ENCODE measurements at places on chromosomes 7 and 10. TPM values are rescaled to one million over a fixed set of nuclear protein-coding genes. Genes with fewer than 3 reads are reported as not detected.

TMEM26 gene
- total RNA-seq = 2.8 TPM

HHEX gene
- 8.7 TPM for total RNA-seq

ZNF37A gene
- 15.5 TPM for total RNA-seq

TMEM106B gene
- total RNA-seq = 61.8 TPM

CACNB2 gene
- 1.2 TPM for total RNA-seq

FANK1 gene
- 1.3 TPM for total RNA-seq

MIOS gene
- total RNA-seq = 37.2 TPM

WNT8B gene
- total RNA-seq = not detected

CNPY1 gene
- not detected for total RNA-seq

KCNH2 gene
- total RNA-seq = 0.33 TPM

ADRB1 gene
- total RNA-seq = under 0.01 TPM

DTX2 gene
- 7.1 TPM for total RNA-seq

RNF32 gene
- 7.7 TPM for total RNA-seq

CSGALNACT2 gene
- total RNA-seq = 25.0 TPM

CCDC172 gene
- not detected for total RNA-seq

CD36 gene
- total RNA-seq = 2.5 TPM

CRHR2 gene
- not detected for total RNA-seq

TDRD1 gene
- total RNA-seq = 0.50 TPM

ADAM8 gene
- 1.2 TPM for total RNA-seq

PIP gene
- not detected for total RNA-seq

ANKRD2 gene
- 0.50 TPM for total RNA-seq

SLC37A3 gene
- 58.4 TPM for total RNA-seq

ARHGAP22 gene
- 70.8 TPM for total RNA-seq

SPOCK2 gene
- 0.83 TPM for total RNA-seq

NKX2-3 gene
- total RNA-seq = not detected

FAM185A gene
- total RNA-seq = 10.9 TPM

CBX3 gene
- 156 TPM for total RNA-seq

KCNIP2 gene
- total RNA-seq = 0.66 TPM

ZP3 gene
- 0.87 TPM for total RNA-seq

FAM241B gene
- total RNA-seq = 0.29 TPM

IDI2 gene
- not detected for total RNA-seq

ANXA11 gene
- 240 TPM for total RNA-seq

Measured in smooth muscle cell of trachea (primary cell).